ENCODE measurements at places on chromosomes 3 and 15. TPM values are rescaled to one million over a fixed set of nuclear protein-coding genes. Genes with fewer than 3 reads are reported as not detected.

Gene UROC1
- not detected for total RNA-seq

GRCh38 chr15:50281427-50281826 is 15.9 kb upstream of the HDC start:
- DNase-seq = no peak

GRCh38 chr3:119763466-119763865 is 18.4 kb upstream of the NR1I2 start:
- no peak for DNase-seq

Gene LRRK1
- total RNA-seq = 5.0 TPM

DNA sequence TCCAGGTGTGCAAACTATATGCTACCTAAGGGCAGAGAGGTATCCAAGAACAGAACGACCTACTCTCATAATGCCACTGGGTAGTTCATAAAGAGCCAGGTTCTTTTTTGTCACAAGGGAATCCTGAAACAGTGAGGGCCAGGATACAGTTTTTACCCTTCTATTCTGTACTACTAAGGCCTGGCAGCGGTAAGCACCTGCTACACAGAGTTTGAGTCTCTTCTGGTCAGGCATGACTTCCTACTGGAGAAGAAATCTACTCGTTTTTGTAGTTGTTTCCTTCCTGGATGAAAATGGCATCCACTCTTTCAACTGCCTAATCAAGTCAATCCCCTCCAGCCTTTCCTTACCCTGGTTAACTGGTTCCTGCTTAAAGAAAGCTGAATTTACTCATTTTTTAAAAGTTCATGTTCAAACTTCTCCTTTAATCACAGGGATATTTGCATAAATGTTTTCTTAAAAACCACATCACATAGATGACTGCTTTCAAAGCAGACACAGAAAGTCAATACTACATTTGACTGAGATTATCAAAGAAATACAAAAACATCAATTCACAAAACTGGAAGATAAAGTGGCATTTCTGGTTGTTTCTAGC is 40.0 kb downstream of the MAP4 start:
- no peak for DNase-seq

- DNase-seq = peak; percentile 59
Observed at GRCh38 chr3:156382458-156383346, 172.2 kb downstream of the SSR3 start.

Gene TRPM1
- total RNA-seq = not detected

DNA sequence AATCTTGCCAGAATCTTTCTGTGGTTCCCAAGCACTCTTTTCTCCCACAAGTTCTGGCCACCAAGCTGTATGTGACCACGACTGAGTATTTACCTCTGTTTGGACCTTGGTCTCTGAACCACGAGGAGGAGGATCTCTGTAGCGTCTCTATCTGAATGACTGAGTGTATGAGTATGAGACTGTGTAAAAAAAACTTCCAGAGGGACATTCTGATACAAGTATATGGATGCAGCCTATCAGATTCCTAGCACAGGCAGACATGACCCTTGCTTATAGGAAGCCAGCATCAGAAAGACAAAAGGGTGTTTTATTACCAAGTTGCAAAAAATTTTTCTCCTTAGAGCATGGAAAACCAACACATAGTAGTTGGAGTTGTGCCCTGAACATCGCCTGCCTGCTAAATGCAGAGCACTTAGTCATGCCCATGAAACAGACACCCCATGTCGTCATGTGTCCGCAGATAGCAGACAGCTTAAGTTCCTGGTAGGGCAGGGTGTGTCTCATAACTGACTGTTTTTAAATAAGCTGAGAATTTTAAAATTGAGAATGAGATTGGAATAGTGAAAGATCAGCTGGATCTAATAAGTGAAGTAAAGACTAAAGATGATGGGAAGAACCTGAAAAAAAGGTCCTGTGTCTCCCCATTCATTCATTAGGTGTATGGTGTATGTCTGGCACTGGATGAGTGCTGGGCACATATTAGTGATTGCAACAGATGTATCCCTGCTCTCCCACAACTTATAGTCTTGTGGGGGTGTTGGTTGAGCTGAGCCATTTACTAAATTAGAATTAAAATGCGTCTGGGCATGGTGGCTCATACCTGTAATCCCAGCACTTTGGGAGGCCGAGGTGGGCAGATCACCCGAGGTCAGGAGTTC is 30.9 kb downstream of the DAG1 start:
- peak; percentile 93 for DNase-seq

- no peak for DNase-seq
Observed at GRCh38 chr15:77167406-77167805, 96.5 kb upstream of the TSPAN3 start.

DNA sequence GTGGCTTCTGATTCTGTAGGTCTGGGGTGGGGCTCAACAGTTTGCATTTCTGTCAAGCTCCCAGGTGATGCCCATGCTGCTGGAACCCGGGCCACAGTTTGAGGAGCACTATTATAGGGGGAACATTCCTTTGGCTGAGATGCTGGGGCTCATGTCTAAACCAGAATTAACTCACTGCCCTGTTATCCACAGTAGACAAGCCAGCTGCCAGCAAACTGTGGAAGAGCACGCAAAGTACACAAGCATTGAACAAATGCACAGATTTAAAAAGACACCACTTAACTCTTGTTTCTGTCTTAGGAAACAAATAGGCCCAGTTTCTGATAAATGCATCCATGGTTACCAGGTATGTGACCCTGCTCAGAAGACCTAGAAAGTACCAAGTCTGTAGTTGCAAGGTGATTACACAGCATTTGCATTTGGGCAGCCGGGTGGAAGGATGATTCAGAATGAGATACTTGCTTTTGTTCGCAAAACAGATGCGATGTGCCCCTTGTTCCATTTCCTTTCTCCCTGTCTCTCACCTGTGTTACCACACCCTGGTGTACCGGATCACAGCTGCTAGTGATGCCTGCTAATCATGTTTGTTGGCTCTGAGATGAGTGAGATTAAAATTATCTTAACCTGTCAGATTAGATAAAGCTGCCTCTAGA is 12.4 kb downstream of the GYG1 start:
- no peak for DNase-seq

- peak; percentile 92 for DNase-seq
Observed at GRCh38 chr15:90571063-90571541, 41.4 kb downstream of the CRTC3 start.

- peak; percentile 71 for DNase-seq
Observed at GRCh38 chr3:64417816-64418215, 192.6 kb upstream of the PRICKLE2 start.

DNA sequence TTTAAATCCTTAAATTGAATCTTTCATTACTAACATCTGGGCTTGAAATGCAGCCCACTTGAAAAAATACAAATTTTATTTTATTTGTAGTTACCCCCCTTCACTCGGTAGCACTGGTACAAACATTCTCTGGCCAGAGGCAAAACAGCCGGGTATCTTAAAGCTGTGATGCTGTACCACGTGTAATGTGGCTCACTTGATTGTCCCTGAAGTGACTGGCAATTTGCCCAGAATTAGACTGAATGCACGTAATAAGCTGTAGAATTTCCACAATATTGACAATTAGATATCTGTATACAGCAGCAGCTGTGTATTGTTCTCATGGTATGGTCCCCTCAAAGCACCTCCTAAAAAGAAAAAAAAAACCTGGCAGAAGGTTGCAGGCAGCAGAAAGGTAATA is 192.8 kb upstream of the TBC1D5 start:
- no peak for DNase-seq

DNA sequence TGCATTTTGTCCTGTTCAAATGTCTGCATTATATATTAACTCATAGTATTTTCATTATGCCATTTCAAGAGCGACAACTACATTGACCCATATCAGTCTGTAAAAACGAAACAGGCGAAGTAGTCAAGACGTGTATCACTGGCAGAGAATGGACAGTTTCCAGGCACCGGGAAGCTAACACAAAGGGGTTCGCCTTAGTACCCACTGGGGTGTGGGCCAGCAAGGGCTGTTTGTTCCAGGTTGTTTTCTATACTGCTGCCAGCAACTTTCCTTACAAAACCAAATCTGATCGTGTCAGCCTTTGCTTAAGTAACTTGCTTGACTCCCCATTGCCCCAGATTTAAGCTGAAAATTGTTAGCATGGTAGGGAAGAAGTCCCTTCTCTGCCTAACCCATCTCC is 87.1 kb downstream of the CGNL1 start:
- DNase-seq = no peak

Gene AP2M1
- 699 TPM for total RNA-seq

GRCh38 chr3:73576999-73577461 is 47.7 kb downstream of the PDZRN3 start:
- peak; percentile 13 for DNase-seq

- peak; percentile 35 for DNase-seq
Observed at GRCh38 chr3:114290911-114291901, 2.6 kb upstream of the TIGIT start.

- DNase-seq = no peak
Observed at GRCh38 chr3:119205209-119205608, 31.8 kb downstream of the UPK1B start.

- DNase-seq = no peak
Observed at GRCh38 chr3:134376385-134376765, 2.1 kb upstream of the AMOTL2 start.

Gene SLC27A2
- total RNA-seq = 0.39 TPM

- DNase-seq = peak; percentile 34
Observed at GRCh38 chr3:52742418-52743041, 28.2 kb downstream of the NEK4 start.

Gene STRIT1
- not detected for total RNA-seq

- DNase-seq = peak; percentile 46
Observed at GRCh38 chr3:128875556-128876120, 3.8 kb upstream of the ACAD9 start.

Gene SLC51B
- total RNA-seq = not detected

DNA sequence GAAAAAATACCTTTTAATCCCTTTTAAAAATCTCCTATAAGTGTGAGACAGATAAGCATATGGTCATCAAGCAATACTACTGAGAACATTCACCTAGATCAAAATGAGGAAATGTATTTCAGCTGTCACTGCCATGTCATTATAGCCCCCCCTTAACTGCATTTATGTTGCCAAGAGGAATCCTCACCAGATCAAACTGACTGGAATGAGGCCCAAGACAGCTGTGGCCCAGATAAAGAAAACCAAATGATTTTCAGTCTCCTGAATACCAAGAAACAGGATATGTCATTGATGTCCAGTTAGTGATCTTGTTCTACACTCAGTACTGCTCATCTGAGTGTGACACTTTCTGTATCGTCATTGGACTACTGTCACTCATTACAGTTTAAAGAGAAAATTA is 35.1 kb upstream of the CPB1 start:
- DNase-seq = no peak

Gene EPHA6
- total RNA-seq = not detected

DNA sequence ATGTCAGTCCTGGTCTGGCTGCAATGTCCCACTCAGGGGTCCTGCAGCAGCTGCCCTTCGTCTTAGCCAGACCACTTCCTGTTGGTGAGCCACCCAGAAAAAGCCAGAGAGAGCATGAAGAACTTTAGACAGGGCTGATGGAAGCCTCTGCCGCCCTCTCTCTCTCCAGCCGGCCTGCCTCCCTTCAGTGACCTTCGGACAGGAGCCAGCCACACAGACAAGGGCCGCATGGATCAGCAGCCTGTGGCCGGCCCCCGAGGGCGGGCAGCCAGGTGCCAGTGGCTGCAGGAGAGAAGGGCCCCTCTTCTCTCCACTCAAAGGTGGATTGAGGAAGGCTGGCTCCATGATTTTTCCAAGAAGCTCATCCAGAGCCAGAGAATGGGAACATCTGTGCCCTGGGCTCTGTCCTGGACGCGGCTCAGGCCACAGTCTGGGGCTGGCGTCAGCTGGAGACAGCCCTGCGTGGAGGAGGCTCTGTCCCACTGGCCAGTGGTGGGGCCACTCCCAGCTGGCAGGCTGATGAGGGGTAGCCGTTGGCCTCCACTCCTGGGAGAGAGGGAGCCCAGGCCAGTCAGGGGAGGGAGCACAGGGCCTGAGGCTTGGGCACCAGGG is 42.9 kb downstream of the ISG20 start:
- DNase-seq = peak; percentile 47

Measured in RPMI7951 (cell line).